ENCODE measurements at places on chromosomes 7 and 10. TPM values are rescaled to one million over a fixed set of nuclear protein-coding genes. Genes with fewer than 3 reads are reported as not detected.

Gene FZD8
- polyA plus RNA-seq, result 13.8 TPM

GRCh38 chr7:36171503-36171902 is 18.4 kb downstream of the EEPD1 start:
- no peak for DNase-seq

DNA sequence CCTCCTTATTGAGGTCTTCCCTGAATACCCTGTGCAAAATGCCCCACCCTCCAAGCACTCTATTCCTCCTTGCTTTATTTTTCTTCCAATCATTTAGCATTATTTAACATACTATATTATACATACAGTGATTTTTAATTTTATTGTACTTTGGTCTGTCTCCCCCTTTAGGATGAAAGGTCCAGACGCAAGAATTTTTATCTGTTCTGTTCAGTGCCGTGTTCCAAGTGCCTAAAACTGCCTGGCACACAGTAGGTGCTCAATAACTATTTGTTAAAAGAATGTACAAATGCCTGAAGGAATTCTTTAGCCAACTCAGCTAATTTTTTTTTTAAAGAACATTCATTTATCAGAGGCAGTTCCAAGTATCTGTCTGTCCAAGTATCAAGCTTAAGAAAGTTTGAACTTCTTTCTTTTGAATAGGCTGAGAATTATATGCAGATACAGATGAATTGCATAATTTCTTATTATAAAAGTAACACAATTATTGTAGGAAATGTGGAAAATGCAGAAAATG is 34.1 kb upstream of the SLC25A13 start:
- no peak for DNase-seq

DNA sequence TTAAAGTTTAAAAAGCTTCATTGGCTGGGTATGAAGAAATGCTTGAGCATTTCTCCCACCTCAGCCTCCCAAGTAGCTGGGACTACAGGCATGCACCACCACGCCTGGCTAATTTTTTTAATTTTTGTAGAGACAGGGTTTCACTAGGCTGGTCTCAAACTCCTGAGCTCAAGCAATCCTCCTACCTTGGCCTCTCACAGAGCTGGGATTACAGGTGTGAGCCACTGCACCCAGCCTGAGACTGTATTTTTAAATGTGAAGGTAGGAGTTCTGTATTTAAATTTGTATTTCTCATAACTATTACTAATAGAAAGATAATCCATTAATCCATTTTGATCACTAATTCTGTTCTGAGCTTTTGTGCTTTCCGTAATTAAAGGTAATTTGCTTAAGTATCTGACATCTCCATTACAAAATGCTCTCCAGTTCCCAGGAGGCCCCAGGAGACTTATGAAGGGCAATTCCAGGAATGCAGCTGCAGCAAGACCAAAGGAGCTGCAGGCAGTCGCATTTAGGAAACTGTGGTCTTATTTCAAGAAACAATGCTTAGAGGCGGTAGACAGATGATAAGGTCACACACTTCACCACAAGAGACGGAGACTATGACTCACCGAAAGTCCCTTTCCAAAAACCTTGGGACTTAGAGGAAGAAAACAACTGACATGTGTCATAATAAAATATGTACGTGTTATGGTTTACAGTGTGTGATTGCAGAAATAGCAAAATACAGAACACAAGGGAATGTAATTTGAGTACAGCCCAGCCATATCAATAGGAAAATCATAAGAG is 23.3 kb downstream of the YAE1 start:
- DNase-seq, result no peak

Measured in renal pelvis (tissue), 12 donors.